Natural killer cell (primary cell): ENCODE measurements at places on chromosomes 7 and 10. TPM values are rescaled to one million over a fixed set of nuclear protein-coding genes. Genes with fewer than 3 reads are reported as not detected.

GRCh38 chr7:78620920-78621319, 822.3 kb downstream of the PHTF2 start:
- H3K4me1 ChIP-seq: no peaks in the 10 kb centered on the region
- no peak for DNase-seq
- no peaks in the 10 kb centered on the region for H3K27me3 ChIP-seq
- H3K36me3 ChIP-seq: no peaks in the 10 kb centered on the region
- no peak overlapping the region for H3K27ac ChIP-seq

- DNase-seq: no peak
- no peaks in the 10 kb centered on the region for H3K27me3 ChIP-seq
- no peaks in the 10 kb centered on the region for H3K4me1 ChIP-seq
- no peak overlapping the region for H3K4me3 ChIP-seq
- no peak overlapping the region for H3K27ac ChIP-seq
Measured at GRCh38 chr7:30954914-30955313, 8.8 kb upstream of the GHRHR start.

DNA sequence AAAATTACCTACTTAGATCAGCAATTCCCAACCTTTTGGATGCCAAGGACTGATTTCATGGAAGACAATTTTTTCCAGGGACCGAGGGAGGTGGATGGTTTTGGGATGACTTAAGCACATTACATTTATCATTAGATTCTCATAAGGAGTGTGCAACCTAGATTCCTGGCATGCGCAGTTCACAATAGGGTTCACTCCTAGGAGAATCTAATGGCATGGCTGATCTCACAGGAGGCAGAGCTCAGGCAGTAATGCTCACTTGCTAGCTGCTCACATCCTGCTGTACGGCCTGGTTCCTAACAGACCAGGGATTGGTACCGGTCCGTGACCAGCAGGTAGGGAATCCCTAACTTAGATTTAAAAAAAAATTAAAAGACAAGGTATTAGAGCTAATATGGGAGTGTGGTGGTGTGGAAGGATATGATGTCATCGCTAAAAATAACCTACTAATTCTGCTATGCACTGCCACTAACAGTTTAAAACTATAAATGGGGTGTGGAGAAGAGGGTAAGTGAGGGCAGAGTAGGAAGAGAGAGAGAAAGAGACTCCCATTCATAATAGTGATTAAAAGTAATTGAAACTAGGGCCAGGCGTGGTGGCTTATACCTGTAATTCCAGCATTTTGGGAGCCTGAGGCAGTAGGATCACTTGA, 282.7 kb downstream of the BAMBI start:
- no peaks in the 10 kb centered on the region for H3K36me3 ChIP-seq
- H3K27me3 ChIP-seq: no peaks in the 10 kb centered on the region
- no peak overlapping the region for H3K4me3 ChIP-seq
- H3K4me1 ChIP-seq: no peaks in the 10 kb centered on the region

DNA sequence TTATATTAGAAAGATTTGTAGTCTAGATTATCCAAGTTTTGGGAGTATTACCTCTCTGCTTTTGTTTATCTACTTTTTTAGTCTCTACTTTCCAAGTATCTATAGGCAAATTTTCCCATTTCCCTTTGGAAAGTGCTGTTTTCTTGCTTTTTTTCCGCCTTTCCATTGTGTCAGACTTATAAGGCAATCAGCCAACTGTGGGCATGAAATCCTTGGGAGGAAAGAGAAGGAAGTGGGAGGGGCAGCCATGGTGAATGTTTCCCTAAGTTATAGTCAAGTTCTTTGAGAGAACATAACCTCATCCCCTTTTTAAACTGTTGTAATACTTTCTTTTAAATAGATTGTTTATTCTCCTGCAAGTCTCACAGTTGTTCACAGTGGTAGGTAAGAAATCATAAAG, 52.6 kb downstream of the PTEN start:
- no peak overlapping the region for H3K4me3 ChIP-seq
- peaks cover 12% of the 10 kb centered on the region for H3K4me1 ChIP-seq

NEBL gene
- 1.1 TPM for total RNA-seq

- no peak overlapping the region for H3K4me3 ChIP-seq
- H3K27ac ChIP-seq: no peak overlapping the region
- no peak for DNase-seq
- no peaks in the 10 kb centered on the region for H3K4me1 ChIP-seq
- no peaks in the 10 kb centered on the region for H3K27me3 ChIP-seq
- H3K36me3 ChIP-seq: no peaks in the 10 kb centered on the region
Measured at GRCh38 chr10:4262870-4263600, 478.0 kb upstream of the KLF6 start.

GRCh38 chr7:126696256-126697038, 556.3 kb downstream of the GRM8 start:
- H3K4me1 ChIP-seq: no peaks in the 10 kb centered on the region
- no peak for DNase-seq
- H3K27me3 ChIP-seq: no peaks in the 10 kb centered on the region
- no peak overlapping the region for H3K27ac ChIP-seq

DNA sequence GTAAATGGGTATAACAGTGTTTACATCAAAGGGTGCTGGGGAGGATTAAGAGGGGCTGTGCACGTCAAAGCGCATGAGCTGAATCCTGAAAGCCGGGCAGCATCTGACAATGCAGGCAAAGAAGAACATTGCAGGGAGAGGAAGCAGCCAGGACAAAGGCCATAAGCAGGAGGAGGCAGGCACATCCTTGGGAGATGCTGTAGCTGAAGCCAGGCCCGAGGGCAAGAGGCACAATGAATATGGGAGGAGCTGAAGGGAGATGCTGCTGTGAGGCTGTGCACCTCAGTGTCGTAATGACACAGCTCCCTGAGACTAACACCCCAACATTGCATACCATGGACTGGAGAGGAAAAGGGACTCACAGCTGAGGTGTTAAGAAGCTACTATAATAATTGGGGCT, 129.2 kb downstream of the BTAF1 start:
- peaks cover 5% of the 10 kb centered on the region for H3K4me1 ChIP-seq
- H3K27ac ChIP-seq: no peak overlapping the region
- H3K36me3 ChIP-seq: no peaks in the 10 kb centered on the region
- no peak for DNase-seq
- H3K27me3 ChIP-seq: no peaks in the 10 kb centered on the region
- H3K4me3 ChIP-seq: no peak overlapping the region

GRM3 gene
- total RNA-seq: not detected

RET gene
- total RNA-seq: not detected

GRCh38 chr10:124253006-124253405, 159.6 kb upstream of the CHST15 start:
- H3K4me3 ChIP-seq: no peak overlapping the region
- no peak overlapping the region for H3K27ac ChIP-seq
- DNase-seq: no peak
- H3K4me1 ChIP-seq: peaks cover 5% of the 10 kb centered on the region

DNA sequence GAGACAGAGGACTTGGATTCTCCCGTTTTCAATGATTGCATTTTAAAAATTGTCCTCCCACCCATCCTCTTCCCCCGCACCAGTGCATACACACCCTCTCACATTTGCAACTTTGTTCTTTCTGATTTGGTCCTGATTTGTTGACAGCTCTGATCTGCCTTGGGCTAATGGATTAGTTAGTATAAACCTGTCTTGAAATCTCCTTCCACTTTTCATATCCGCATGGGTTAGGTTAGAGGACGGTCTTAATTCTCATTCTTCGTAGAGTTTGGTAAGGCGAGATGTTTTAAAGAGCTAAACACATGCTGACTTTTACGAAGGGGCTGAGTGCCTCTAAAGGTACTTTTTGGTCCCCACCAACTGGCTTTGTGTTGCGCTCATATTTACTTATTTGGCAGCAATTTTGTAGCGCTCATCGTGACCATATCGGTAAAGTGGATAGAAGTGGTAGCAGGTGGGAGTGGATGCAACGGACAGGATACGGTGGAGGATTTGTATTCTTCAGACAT, 1.1 kb downstream of the AHR start:
- no peaks in the 10 kb centered on the region for H3K27me3 ChIP-seq
- H3K36me3 ChIP-seq: no peaks in the 10 kb centered on the region
- no peaks in the 10 kb centered on the region for H3K4me1 ChIP-seq
- no peak for DNase-seq

DNA sequence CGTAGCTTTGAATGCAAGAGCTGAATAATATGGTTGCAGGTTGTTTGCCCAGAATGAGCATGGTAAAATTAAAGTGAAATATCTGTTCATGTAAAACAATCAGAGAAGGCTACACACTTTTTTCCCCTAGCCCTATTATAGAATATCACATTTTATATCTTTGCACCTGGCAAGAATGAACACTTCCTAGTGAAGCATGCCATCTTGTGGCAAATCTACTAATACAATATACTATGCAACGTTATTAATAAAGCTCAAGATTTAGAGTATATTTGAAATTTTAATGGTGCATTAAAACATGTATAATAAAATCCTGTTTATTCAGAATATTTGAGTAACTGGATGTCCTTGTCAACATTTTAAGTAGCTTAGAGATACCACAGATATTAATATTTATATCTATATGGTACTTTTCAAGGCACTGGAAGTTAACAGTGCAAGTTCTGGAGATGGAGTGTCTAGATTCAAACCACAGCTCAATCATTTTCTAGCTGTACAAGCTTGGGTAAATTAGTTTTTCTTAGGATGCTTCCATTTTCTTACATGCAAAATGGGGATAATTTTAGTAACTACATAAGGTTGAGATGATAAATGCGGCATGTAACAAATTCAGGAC, 643.1 kb upstream of the SEMA3D start:
- no peaks in the 10 kb centered on the region for H3K4me1 ChIP-seq
- H3K36me3 ChIP-seq: no peaks in the 10 kb centered on the region
- no peak for DNase-seq
- no peak overlapping the region for H3K4me3 ChIP-seq
- H3K27me3 ChIP-seq: no peaks in the 10 kb centered on the region

- H3K36me3 ChIP-seq: no peaks in the 10 kb centered on the region
- no peaks in the 10 kb centered on the region for H3K27me3 ChIP-seq
- no peak overlapping the region for H3K27ac ChIP-seq
- no peak for DNase-seq
Measured at GRCh38 chr7:32047075-32047474, 23.1 kb downstream of the PDE1C start.

DNA sequence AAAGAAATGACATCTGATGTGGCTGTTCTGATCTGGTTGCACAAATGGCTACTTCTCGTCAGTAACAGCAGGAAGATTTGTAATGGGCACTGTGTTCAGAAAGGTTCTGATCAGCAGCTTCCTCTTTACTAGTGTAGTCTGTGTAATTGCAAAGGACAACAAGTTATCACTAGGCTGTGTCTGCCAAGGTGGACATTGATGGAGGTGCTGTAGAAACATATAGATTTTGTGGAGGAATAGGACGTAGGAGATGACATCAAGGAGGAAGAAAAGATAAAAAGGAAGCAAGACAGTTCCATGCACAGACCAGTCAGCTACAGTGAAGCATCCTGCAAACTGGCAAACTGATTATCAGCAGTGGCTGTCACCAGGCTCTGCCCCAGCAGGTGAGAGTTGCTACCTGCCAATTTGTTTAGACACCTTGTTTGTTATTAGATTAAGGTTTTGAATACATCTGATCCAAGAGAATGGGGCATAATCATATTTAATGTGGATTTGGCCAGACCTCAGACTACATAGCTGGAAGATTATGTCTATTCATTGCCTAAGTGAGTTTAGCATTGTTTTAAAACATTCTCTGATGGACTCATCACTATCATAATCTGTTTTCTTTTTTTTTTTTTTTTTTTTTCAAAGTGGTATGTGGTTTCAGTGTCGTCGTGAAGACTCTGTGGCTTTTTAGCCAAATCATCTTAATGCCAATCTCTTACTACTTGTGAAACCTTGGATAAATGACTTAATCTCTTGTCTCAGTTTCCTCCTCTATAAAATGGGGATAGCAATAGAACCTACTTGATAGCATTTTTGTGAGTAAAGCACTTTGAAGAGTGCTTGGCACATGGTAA, 417.9 kb upstream of the LRGUK start:
- no peaks in the 10 kb centered on the region for H3K36me3 ChIP-seq
- H3K4me3 ChIP-seq: no peak overlapping the region
- H3K4me1 ChIP-seq: peaks cover 3% of the 10 kb centered on the region
- DNase-seq: no peak
- H3K27ac ChIP-seq: no peak overlapping the region

ABCB4 gene
- total RNA-seq: 0.14 TPM
